ELF-1 (cell line): ENCODE measurements at places on chromosomes 11 and 22.

- DNase-seq, result peak; percentile 58
These were observed 2.3 kb downstream of the IRF7 start for GRCh38 chr11:613369-613968.

DNA sequence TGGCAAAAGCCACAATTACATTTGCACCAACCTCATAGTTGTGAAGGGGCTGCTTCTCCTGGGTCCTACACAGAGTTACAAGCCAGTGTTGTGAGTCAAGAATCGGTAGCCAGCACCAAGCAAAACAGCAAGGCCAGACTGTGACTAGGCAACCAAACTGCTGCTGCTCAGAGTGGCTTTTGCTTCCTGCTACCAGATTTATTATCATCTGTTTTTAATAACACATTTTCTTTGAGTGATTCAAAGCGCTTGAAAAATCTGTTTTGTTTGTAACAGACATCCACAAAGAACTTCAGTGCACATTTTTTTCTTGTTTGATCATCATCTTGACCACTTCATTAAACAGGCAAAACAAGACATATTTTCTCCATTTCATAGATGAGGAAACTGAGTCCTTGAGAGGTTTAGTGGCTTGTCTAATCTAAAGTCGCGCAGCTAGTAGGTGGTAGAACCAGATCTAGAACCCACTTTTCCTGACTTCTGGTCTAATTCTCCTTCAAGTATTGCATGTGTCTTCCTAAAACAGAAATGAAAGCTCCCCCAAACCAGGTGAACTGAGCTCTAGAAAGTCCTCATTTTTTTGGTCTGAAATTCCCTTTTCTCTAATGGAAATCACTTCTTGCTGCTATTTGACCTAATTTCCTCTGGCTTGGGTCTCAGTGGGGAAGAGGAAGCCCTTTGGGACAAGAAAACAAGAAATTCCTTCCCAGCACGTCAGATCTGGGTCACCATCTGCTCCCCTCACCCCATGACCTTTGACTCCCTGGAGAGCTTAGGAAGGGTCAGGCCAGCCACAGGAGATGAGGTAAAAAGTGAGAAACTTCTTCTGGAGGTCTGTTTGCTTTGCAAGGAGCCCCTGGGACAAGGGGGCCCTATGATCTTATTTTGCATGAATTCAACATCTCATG lies 39.9 kb downstream of the CWC15 start:
- no peak for DNase-seq

GRCh38 chr11:116715383-116715782 lies 57.4 kb downstream of the BUD13 start:
- no peak for DNase-seq

DNA sequence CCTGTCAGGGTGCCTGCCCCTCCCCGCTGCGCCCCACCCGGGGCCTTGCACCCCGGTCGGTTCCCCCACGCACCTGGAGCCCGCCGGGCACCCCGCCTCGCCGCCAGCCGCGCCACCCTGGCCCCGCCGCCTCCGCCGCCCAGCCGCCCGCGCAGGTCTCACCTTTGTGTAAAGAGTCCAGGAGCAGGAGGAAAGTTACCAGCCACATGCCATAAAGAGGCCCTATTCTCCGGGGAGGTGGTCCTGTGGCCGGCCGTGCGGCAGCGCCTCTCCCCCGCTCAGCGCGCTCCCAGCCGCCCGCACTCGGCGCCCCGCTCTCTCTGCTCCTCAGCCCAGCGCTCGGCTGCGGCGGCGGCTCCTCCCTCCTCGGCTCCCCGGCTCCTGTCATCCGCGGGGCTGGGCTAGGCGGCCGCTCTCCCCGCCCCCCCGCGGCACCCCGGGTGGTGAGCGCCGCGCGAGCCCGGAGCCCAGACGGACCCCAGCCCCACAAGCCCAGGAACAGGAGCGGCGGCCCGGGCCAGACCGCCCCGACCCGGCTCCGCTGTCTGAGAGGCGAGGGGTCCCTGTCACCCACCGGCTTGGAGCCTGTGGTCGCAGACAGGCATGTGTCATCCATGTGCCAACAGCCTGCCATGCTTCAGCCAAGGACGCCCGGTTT lies at the start of gene DSCAML1:
Gene DSCAML1, minus strand, starts transcription at position 345 of the 658 bp plus-strand sequence. Its CDS starts 137 bp downstream, at position 208.
- DNase-seq, result no peak

- DNase-seq, result no peak
These were observed 662.5 kb upstream of the TENM4 start for GRCh38 chr11:80103142-80103859.

- no peak for DNase-seq
These were observed 291.5 kb upstream of the CCDC179 start for GRCh38 chr11:23151819-23152218.

DNA sequence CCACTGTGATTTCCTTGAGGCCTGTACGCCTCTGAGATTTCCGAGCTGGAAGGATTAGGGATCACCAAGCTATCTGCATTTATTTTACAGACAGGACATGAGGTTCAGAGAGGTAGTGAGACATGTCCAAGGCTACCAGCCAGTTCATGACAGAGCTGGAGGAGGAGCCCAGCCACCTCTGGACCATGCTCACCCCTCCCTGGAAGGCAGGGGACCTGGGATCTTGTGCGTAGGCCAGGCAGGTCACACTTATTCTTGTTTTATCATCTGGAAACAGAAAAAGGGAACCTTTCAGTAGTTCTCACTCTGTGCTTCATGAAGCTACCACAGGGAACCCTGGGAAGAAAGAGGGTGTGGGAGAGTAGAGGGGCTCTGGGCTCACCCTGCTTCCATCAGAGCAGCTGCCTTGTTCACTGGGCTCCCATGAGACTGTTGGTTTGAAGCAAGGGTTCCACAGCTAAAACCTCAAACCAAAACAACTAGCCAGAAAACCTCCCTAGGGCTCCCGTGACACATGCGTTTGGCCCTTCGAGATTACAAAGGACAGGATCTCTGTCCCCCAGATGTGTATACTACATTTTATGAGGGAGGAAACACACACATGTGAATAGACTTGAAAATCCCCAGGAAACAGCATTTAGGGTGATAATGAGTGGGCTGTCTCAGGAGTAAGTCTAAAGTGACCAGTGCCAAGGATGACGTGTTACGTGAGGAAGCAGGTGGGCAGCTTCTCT lies 106.4 kb downstream of the DSCAML1 start:
- DNase-seq, result no peak

- no peak for DNase-seq
These were observed 899.2 kb upstream of the API5 start for GRCh38 chr11:42412590-42412989.

DNA sequence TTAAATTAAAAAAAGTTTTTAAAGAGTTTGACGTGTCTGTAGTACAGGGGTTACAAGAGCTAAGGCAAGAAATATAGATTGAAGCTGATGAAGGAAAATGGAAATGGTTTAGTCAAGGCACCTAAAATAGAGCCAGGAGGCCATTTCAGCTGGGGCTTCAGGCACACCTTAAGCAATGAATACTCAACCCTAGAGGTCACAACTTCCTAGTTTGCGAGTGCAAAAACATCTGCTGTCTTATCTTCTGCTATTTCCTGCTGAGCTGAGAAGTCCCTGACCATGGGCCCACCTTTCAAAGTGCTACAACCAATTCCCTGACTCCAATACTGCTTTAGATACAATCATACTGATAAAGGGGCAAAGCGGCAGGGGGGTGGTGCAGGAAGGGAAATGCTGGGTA lies 87.4 kb downstream of the DLG2 start:
- peak; percentile 8 for DNase-seq

GRCh38 chr11:117877120-117877784 lies 794 bp upstream of the FXYD6 start:
- peak; percentile 32 for DNase-seq

DNA sequence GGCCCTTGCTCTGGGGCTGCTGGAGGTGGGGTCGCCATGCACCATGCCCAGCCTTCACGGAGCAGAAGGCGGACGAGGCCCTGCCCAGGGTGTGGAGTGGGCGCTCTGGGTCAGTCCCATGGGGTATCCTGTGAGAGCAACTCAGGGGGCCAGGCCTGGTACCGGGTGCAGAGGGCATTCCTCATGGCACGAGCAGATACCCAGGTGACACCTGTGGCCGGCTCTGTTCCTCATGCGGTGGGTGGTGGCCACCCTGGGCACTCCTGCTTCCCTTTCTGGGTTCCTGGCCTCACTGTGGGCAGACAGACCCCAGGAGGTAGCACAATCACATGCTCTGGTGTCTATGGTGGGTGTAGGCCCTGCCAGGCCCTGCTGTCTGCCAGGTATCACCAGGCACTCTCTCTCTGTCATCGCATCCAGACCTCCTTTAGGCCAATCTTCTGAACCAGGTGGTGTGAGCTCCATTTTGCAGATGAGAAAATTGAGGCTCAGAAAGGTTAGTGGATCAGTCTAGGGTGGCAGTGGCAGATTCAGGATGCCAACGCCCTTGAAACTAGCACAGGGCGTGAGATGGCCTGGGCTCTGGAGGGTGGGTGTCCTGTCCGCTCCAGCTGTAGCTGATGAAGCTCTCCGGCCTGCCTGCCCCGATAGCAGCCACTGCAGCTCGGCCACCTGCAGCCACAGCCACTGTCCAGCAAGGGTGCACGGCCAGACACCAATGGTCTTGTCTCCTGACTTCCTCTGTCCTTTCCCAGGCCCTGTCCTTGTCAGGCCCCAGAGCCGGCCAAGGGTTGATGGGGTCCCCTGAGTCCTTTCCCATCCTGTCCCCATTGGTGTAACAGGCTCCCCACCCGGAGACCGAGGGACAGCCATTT lies 15.1 kb downstream of the DGKZ start:
- DNase-seq, result no peak

GRCh38 chr11:124080327-124081001 lies 34.8 kb upstream of the VWA5A start:
- no peak for DNase-seq

DNA sequence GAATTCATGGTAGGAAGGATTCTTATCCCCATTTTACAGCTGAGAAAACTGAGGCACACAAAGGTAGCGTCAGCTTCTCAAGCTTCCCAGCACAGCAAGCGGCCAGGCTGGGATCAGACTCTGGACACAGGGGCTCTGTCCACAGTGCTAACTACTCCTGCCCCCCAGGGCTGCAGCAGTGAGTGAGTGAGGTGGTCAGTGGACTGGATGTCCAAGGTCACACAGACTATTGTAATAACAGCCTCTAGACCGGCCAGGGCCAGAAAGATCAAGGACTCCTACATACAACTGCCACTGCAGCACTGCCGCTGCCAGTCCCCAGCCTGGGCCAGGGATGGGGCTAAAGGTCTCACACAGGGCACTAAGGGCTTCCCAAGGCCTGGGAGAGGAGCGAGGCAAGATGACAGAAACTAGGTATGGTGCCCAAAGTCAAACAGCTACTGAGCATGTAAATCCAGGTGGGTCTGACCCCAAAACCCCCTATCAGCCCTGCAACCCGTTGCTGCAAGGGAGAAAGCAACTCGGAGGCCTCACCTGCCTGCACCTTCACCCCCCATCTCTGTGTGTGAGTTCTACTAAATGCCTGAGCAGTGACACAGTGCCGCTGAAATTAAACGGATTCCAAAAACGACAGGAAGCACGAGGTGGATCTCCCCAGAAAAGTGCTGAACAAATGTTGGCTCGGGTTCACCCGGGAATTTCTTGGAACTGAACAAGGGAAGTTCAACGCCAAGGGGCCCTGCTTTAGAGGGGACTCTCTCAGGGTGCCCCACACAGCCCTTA lies 161.8 kb upstream of the GRK3 start:
- DNase-seq, result no peak

DNA sequence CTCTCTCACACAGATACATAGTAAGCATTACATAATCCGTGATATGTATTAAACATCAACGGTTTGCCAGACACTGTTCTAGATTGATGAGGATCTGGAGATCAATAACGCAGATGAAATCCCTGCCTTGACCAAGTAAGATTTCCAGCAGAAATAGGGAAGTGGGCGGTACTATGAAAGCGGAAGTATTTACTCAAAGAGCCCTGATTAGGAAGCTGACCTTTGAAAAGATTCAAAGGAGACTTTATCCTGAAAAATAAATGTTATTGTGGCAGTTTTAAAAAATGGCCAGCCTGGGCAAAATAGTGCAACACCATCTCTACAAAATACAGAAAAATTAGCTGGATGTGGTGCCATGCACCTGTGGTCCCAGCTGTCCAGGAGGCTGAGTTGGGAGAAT lies 26.8 kb downstream of the GAB2 start:
- DNase-seq, result no peak

DNA sequence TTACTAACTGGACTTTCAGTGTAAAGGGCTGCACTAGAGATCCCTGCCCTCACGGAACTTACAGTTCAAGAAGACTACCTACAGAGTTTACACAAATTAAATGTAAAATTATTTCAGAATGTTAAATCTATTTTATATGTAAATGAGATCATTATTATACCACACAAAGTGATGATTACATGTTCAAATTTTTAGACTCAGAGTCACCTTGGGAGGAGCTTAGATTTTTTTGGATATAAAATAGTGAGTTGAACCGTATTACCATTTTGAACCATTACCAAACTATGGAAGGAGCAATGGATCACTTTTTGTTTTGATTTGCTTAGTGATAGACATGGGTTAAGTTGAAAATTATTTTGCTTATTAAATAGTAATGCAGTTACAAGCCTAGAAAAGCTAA lies 1.6 kb downstream of the IPO7 start:
- DNase-seq, result no peak

- no peak for DNase-seq
These were observed at the start of gene SYNGR1 for GRCh38 chr22:39349967-39350726. SYNGR1 (plus strand) TSS chr22:39349991; CDS start chr22:39350011, 20 bp downstream.

- peak; percentile 39 for DNase-seq
These were observed 9.3 kb downstream of the CREB3L1 start for GRCh38 chr11:46286789-46287188.

- DNase-seq, result no peak
These were observed 17.5 kb downstream of the GLB1L2 start for GRCh38 chr11:134349109-134349801.

DNA sequence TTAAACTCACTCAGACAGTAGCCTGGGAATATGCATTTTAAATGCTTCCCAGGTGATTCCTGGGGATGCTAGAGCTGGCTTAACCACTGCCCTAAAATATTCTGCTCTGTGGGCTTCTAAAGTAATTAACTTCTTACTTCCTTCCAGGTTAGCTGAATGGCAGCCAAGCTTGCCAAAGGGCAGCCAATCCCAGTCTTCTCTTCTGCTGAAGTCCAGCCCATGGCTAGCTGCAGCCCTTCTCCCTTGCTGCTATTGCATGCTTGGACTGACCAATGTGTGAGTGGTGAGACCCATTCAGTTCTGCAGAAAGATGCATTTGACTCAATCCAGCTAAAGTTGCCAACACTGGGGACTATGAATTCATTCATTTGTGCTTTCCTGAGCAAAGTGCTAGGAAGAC lies 411.9 kb downstream of the SOX6 start:
- DNase-seq, result no peak

GRCh38 chr11:95363164-95363563 lies 132.2 kb upstream of the SESN3 start:
- no peak for DNase-seq

- DNase-seq, result no peak
These were observed 8.7 kb upstream of the CABP7 start for GRCh38 chr22:29710922-29711593.

DNA sequence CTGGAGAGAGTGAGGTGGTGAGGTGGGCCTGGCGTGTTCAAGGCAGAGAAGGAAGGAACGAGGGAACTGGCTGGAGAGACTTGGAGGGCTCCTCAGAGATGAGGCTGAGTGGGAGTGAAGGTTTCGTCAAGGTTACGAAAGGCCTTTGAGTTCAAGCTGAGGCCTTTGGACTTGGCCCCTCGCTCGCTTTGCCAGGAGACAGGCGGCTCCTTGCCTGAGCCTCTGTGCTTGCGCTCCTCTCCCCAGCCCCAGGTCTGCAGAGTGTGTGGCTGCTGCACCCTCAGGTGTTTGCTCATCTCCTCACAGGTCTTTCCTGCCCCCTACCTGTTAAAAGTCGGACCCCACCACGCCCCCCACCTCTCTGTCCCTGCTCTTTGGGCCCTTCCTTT lies 91.6 kb downstream of the ATXN10 start:
- DNase-seq, result peak; percentile 14
